ENCODE measurements at places on chromosomes 12 and 14.

GRCh38 chr12:122023339-122024131 is 1.9 kb downstream of the BCL7A start:
- DNase-seq: peak; percentile 32

- no peak for DNase-seq
Observed at GRCh38 chr12:1916371-1917171, 1.9 kb downstream of the CACNA2D4 start.

DNA sequence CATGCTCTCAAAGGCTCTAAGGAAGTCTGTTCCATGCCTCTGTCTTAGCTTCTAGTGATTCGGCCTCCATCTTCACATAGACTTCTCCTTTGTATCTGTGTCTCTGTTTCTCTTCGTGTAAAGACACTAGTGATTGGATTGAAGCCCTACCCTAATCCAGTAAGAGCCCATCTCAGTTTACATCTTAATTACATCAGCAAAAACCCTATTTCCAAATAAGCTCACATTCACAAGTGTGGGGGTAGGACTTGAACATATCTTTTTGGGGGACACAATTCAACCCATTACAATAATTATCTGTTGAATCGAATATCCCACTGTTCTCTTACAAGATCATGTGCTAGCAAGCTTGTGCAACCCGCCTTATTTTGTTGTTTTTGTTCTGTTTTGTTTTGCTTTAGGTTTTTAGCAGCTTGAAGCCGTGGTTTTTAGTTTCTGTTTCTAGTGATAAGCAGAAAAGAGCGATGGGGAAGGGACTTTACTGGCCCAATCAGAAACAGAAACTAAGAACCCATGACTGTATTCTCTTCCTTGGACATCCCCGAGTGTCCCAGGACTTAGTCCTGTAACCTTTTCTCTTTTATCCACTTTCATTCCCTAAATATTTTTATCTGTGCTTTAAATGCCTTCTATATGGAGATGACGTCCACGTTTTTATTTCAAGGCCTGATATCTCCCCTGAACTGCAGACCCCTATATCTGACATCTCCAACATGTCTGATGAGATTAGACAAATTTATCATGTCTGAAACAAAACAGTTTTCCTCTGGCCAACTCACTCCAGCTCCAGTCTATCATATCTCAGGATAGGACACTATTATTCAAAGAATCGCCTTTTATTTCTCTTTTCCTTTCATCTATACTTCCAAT is 353.0 kb downstream of the CCDC91 start:
- DNase-seq: no peak

GRCh38 chr12:91617818-91618217 is 435.2 kb upstream of the DCN start:
- no peak for DNase-seq

- no peak for DNase-seq
Observed at GRCh38 chr14:56795284-56795622, 15.0 kb downstream of the OTX2 start.

GRCh38 chr12:4036671-4037271 is 163.6 kb upstream of the PARP11 start:
- DNase-seq: no peak

- DNase-seq: no peak
Observed at GRCh38 chr12:67222302-67222701, 46.9 kb upstream of the CAND1 start.

GRCh38 chr14:70724944-70725343 is 83.2 kb downstream of the TTC9 start:
- DNase-seq: no peak
